Activated T-cell treated with anti-CD3 and anti-CD28 coated beads for 48 hours (primary cell): ENCODE measurements at places on chromosomes 5 and 9.
A peak's percentile ranks its signal among the peaks of the same experiment; 100 is the strongest.

GRCh38 chr5:63655043-63655442, 307.2 kb downstream of the HTR1A start:
- DNase-seq = no peak

GRCh38 chr9:133054966-133055365, 6.8 kb upstream of the CEL start:
- no peak for DNase-seq

GRCh38 chr5:35182910-35183535, 47.3 kb downstream of the PRLR start:
- peak; percentile 28 for DNase-seq

DNA sequence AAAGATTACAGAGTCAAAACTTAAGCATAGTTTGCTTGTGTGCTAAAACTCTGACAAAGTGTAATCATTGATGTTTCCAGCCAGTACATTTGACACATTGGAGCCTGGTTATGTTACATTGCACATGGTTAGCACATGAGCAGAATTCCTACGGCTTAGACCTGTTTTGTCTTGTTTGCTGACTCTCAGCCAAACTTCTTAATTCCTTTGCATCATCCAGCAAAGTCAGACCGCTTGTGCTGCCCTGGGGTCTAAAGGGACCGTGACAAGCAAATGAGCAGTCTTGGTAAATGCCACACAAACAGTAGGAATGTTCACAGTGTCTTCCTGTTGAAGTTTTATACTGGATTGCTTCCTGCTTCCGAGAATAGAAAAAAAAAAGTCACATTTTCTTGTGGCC, 72.0 kb upstream of the ENTREP1 start:
- DNase-seq = no peak

DNA sequence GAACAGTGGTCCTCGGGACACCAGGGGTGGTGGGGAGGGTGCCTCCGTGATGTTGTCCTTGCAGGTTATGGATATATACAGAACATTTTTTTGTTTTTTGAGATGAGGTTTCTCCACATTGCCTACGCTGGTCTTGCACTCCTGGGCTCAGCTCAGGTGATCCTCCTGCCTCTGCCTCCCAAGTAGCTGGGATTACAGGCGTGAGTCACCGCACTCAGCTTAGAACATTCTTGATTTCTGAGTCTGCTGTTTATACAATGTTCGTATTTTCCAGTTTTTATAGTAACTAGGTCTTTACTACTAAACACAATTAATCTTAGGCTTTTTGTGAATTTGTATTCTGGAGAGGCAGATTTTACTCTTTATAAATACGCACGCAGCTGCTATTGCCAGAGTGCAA, 6.0 kb downstream of the PMPCA start:
- DNase-seq = no peak

GRCh38 chr5:19401032-19401431, 587.0 kb downstream of the CDH18 start:
- no peak for DNase-seq

- DNase-seq = peak; percentile 37
Measured at GRCh38 chr9:127778280-127779135, at the start of gene SH2D3C. Gene SH2D3C (minus strand): TSS chr9:127778666. CDS start chr9:127778627, 39 bp downstream.
